ENCODE measurements at places on chromosomes 4 and X.

DNA sequence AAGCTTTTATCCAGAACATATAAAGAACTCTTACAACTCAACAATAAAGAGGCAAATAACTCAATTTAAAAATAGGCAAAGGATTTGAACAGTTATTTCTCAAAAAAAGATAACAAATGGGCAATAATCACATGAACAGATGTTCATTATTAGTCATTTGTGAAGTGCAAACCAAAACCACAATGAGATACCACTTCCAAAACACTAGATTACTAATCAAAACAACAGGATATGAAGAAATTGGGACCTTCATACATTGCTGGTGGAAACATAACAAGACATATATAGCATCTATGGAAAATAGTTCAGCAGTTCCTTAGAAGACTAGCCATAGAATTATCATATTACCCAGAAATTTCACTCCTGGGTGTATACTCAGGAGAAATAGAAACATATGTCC is 224.6 kb downstream of the FBXO8 start:
- DNase-seq, result no peak

GRCh38 chrX:34350561-34351335 is 218.6 kb upstream of the FAM47A start:
- no peak for DNase-seq

DNA sequence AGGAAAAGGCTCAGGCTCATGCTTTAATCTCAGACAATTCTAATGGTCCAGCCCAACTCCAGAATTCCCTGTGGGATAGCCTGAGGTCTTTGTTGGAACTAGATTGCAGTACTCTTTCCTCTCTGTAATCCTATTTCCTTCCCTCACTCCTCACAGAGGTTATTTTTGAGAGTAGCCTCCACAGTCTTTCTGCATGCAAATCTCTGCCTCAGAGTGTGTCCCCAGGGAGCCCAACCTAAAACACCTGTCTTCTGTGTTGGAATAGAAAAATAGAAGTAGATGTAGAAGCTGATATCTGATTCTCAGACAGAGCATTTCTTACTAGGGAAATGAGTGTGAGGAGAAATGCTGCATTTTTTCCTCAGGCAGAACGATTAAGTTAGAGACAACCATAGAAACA is 915.5 kb upstream of the EPHA5 start:
- DNase-seq, result no peak

DNA sequence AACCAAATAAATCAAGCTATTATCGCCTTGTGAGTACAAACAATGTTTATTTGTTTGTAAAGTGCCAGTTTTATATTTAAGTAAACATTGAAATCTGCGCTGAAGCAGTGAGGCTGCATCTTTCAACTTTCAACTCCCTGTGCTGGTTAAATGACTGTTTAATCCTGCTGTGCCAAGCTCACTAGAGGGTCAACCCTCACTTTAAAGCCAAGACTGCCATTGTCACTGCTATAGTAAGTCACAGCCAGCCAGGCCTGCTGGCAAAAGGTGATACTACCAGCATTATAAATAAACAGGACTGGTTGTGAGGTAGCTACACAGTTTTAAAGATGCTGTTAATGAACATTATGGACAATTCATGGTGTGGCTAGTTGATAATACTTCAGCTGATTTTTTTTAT is 34.6 kb downstream of the EFHC2 start:
- DNase-seq, result no peak

DNA sequence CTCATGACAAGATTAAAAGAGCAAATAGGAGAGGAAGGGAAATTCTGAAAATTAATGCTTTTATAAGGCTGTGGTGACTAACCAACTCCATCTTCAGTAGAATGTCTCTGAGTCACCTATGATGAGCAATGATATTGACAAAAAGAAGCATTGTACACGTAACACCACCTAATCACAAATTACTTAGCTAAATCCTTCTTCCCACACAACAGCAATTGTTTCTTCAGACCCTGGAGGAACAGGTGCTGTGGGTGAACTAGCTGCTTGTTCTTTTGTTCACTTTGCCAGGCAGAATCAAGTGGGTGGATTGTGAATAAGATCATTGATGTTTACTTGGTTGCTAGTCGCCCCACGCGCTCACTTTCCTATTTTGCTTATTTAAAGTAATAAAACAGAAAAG is 315.5 kb downstream of the CAMK2D start:
- no peak for DNase-seq

- no peak for DNase-seq
Measured at GRCh38 chrX:80354966-80355465, 65.2 kb upstream of the TENT5D start.

DNA sequence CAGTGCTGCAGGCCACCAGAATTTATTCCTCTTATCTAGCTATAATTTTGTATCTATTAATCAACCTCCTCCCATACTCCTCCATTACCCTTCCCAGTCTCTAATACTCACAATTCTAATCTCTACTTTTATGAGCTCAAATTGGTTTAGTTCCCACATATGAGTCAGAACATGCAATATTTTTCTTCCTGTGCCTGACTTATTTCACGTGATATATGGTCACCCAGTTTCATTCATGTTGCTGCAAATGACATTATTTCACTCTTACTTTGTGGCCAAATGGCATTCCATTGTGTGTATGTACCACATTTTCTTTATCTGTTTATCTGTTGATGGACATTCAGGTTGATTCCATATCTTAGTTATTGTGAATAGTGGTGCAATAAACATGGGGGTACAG is 483.5 kb downstream of the ACTRT1 start:
- DNase-seq, result no peak

DNA sequence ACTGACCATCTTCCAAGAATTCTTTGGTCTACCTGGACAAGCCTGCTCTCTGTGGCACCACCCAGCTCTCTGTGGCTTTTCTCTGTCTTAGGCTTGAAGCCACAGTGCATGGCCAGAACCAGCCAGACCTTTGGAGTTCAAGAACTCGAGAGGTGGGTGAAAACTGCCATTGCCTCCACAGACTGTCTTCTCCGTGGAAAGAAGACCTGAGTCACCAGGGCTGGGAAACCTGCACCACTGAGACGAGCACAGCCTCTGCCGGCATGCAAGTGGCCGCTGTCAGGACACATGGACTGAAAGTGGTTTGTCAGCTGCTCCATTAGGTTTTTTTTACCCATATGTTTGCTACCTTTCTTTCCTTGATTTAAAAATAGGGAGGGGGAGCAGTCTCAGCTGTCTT is 74.5 kb downstream of the MGST2 start:
- DNase-seq, result no peak

GRCh38 chr4:101292901-101293300 is 54.4 kb downstream of the PPP3CA start:
- no peak for DNase-seq

GRCh38 chr4:122045533-122045932 is 93.7 kb upstream of the TRPC3 start:
- DNase-seq, result peak; percentile 99

DNA sequence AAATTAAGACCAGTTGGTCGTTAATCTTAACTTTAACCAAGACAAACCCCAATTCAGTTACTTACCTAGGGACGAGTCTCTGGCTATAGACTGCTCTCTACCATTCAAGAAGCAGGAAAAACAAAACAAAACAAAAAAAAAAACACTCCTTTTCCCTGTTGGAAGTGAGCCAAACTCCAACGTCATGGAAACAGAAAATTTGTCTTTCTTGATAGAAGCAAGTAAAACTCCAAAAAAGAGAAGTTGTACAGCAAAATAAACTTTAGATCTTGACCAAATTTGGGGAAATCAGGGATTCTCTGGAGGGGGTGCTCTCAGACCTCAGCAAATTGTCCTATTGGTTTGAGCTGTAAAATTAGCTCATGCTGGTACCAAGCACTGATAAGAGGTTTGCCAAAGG is 3.7 kb downstream of the CNGA1 start:
- DNase-seq, result no peak

DNA sequence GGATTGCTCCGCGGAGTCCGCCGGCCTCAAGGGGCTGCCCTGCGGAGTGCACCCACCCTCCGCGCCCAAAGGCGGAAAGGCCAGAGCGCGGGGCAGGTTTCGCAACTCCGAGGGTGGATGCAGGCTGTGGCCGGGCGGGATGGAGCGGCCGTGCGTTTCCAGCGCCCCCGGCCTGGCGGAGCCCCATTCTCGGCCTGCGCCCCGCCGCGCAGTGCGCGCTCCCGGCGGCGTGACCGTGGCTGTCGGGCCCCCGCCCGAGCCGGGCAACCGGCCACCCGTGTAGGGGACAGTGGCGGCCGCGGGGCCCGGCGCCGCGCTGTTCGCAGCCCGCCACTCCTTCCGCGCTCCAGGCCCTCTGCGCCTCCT is 331 bp downstream of the SETD7 start:
- DNase-seq, result no peak

DNA sequence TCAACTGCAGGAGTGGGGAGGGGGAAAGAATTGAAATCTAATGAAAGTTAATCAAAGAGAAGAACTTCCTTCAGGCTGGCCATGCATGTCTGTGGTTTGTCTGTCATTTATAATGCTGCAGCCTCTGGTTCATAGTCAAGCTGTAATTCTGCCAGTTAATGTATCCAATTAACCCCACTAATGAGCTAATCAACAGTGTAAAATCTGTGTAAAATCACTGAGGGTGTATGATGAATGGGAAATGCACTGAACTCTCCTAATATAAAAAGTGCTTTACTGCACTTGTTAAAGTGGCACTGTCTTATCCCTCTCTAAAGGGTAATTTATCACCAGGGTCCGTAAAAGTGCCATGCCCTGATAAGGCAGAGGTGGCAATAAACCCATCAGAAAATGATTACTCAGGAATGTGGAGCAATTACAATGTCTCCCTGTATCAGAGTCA is 798.1 kb downstream of the PDHA2 start:
- no peak for DNase-seq

DNA sequence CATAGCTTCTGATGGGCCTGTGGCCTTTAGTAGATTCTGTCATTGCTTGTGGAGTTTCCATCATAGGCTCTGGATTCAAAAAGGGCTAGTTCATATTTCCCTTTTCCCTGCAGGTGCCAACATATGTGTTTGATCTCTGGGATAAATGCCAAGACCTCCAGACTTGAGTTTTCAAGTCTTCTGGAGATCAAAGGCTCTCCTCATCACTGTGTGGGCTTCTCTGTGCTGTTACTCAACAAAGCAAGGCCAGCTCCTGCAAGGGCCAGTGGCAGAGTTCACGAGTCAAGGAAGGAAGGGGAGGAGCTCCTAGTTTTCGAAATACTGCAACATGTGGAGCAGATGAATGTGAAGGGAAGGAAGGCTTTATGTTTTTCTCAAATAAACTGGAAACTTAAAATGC is 62.7 kb upstream of the SCML1 start:
- DNase-seq, result no peak

- peak; percentile 76 for DNase-seq
Measured at GRCh38 chr4:168868044-168868781, 141.8 kb downstream of the CBR4 start.

DNA sequence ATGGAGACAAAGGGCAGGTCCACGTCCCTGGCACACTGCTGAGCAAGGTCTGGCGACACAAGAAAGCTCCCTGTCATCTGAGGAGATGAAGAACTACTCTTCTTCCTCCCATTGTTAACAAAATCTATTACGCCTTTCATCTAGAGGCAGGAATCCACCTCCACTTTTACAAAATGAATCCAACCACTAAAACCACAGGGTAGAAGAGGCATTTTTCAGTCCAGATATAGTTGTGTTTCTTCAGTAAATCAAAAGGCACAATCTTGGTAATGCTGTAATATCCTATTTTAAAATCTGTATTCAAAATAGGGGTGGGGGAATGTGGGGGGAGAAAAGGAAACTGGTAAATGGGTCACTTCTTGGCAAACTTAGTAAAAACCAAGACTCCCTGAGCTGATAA is 101.4 kb downstream of the CDS1 start:
- no peak for DNase-seq

- peak; percentile 48 for DNase-seq
Measured at GRCh38 chr4:115537387-115537786, 424.0 kb upstream of the NDST4 start.

DNA sequence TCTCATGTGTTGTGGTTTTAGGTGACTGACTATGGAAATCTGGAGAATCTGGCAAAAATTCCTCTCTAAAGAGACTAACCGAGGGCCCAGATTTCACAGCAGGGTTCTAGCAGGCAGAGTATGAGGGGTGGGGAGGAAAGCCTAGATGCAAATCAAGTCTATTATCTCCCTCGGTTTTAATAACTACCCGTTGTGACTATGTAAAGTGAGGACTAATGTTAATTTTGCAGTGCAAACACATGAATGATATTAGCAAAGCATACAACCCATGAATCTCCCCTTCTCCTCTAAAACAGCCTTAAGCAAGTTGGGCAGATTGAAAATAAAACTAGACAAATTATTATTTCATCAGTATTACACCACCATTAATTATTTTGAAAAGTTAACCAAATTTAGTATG is 131.4 kb downstream of the SLITRK2 start:
- DNase-seq, result no peak

GRCh38 chrX:149374751-149375150 is 130.4 kb downstream of the IDS start:
- no peak for DNase-seq

DNA sequence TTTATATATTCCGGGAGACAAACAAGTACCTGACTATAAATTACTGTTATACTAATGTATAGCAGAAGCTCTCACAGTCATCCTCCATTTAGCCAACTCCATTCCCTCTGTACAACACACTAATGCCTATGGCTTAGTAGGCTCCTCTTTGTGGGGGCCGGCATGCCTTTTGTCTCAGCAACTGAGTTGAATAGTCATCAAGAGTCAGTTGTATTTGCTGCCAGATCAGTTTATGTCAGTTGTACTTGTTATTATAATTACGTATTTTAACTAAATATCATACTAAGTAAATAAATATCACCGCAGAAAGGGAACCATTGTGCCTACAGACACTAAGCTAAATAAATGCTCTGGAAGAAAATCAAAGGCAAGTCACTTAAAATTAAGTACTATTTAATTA is 9.9 kb downstream of the PRMT9 start:
- no peak for DNase-seq

DNA sequence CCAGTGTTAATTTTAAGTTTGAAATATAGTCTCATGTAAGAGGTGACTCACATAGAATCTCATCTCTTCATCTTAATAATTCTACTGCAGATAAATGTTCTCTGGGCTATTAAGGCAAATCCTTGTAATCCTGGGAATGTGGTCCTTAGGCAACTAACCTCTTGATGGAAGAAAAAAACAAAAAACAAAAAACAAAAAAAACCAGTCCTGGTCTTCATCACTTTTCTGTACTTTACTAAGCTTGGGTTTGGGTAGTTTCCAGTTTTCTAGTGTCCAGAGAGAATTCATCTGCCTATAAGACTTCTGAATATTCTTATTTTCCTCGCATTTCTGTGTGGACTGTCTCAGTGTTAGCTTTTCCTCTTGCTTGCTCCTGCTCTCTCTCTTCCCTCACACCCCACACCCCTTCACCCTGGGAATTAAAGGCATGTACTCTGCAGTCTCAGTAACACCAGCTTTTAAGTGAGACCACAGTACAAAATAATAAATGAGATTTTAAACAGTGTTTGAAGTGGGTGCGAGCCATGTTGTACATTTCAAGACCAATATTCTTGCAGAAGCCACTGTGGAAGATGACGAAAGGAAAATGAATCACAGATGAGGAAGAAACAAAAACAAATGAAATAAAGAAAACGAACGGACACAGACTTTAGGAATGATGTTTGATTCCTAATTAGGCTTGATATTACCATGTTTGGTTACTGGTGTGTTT is 51.7 kb downstream of the HAND2 start:
- DNase-seq, result no peak

GRCh38 chr4:125991398-125991797 is 676.6 kb downstream of the FAT4 start:
- DNase-seq, result no peak
